Pancreas (tissue), 10 donors: ENCODE measurements at places on chromosomes 13 and 19. TPM values are rescaled to one million over a fixed set of nuclear protein-coding genes. Genes with fewer than 3 reads are reported as not detected.

GRCh38 chr19:32141840-32142511, 203.4 kb upstream of the ZNF507 start:
- H3K4me1 ChIP-seq = no peaks in the 10 kb centered on the region
- H3K4me3 ChIP-seq = no peak overlapping the region
- no peak overlapping the region for H3K27ac ChIP-seq
- no peaks in the 10 kb centered on the region for H3K27me3 ChIP-seq

- no peaks in the 10 kb centered on the region for H3K27me3 ChIP-seq
- H3K4me1 ChIP-seq = no peaks in the 10 kb centered on the region
Observed at GRCh38 chr13:32555613-32556012, 17.0 kb upstream of the N4BP2L2 start.

DNA sequence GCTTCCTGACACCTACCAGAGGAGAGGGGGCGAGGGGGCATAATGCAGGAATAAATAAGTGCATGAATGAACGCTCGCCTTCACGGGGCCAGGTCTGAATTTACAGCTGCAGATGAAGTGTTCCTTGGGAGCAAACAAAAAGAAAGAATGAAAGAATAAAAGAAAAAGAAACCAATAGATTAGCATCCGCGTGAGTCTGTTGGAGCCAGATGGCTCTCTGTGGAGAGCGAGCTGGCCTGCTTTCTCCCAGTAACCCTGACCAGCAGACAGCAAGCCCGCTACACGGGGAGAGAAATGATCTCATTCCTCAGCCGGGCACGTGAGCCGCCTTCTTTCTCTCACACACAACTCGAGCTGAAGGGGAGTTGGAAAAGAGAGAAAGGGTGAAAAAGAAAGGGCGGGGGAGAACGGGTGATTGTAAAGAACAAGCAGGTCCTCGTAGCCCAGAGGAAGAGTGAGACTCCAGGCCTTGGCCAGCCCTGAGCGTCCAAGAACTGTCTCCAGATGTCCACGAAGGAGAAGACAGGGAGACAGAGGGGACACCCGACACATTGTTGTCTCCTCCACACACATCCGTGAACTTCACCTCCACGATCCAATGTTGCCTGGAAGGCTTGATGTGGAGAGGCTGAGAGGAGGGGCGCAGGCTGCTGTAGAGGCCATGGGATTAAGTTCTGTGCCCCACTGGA, 81.4 kb downstream of the RNASEH2B start:
- no peak for DNase-seq
- no peaks in the 10 kb centered on the region for H3K27me3 ChIP-seq
- H3K36me3 ChIP-seq = no peaks in the 10 kb centered on the region
- no peaks in the 10 kb centered on the region for H3K4me1 ChIP-seq

- no peak overlapping the region for H3K27ac ChIP-seq
- no peaks in the 10 kb centered on the region for H3K27me3 ChIP-seq
- H3K4me1 ChIP-seq = no peaks in the 10 kb centered on the region
- DNase-seq = no peak
- no peak overlapping the region for H3K4me3 ChIP-seq
- no peaks in the 10 kb centered on the region for H3K36me3 ChIP-seq
Observed at GRCh38 chr19:16847430-16847829, 18.2 kb downstream of the SIN3B start.

- no peaks in the 10 kb centered on the region for H3K27me3 ChIP-seq
- no peaks in the 10 kb centered on the region for H3K36me3 ChIP-seq
- H3K4me1 ChIP-seq = peaks cover 5% of the 10 kb centered on the region
- no peak overlapping the region for H3K4me3 ChIP-seq
- H3K27ac ChIP-seq = no peak overlapping the region
Observed at GRCh38 chr13:22198641-22199217, 527.9 kb downstream of the FGF9 start.

GRCh38 chr13:27024074-27024461, 147.5 kb downstream of the USP12 start:
- DNase-seq = no peak
- H3K4me1 ChIP-seq = no peaks in the 10 kb centered on the region
- H3K27me3 ChIP-seq = no peaks in the 10 kb centered on the region
- no peak overlapping the region for H3K27ac ChIP-seq
- H3K36me3 ChIP-seq = no peaks in the 10 kb centered on the region

DNA sequence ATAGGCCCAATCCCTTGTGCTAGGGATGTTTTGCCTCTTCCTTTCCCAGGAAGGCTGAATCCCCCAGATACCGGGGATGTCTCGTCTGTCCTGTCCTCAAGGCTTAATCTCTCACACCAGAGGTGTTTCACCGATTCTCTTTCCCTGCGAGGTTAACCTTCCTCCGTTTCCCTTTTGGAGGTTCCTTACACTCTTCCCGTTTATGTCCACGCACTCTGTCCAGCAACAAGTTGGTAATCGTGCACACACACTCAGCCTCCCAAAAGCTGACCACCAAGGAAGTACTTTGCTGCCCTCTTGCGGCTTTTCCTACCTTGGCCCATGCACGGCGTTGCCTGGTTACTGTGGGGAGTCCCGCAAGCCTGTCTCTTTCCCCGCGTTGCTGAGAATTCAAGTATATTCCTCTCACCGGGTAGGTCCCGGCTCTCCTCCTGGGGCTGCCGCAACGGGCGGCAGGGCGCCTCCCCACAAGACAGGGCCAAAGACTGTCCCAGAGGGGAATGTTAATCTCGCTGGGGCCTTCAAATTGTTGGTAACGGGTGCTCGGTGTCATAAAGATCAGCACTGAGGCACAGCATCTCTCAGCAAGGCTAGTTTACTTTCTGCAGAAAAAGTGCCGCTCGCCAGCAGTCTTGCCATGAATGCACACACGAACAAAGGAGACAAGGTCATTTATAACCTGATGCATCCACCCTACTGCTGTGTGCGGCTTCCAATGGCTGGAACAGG, 36.7 kb upstream of the CD177 start:
- no peak overlapping the region for H3K27ac ChIP-seq
- no peak for DNase-seq
- H3K4me1 ChIP-seq = no peaks in the 10 kb centered on the region
- H3K36me3 ChIP-seq = no peaks in the 10 kb centered on the region
- no peaks in the 10 kb centered on the region for H3K27me3 ChIP-seq

DNA sequence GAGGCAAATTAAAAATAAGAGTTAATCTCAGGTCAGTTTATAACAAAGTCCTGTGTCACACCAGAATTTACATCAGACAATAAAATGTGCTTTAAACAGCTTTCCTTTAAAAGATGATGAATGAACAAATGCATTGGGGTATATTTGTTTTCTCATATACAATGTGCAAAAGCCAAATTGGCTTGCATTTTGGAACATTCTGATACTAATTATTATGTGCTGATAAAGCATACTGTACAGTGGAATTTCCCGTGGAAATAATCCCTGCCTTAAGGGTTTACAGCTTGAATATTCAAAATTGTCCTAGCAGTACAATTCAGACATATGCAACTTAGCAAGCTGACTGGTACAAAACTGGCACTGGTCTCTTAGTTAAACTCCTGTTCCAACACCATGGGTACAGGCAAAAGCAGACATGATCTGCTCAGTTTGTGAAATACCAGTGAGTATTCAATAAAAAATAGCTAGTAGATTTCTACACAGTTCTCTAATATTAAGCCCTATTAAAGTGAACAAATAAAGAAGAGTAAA, 373.4 kb downstream of the SLITRK1 start:
- H3K36me3 ChIP-seq = no peaks in the 10 kb centered on the region
- H3K27me3 ChIP-seq = no peaks in the 10 kb centered on the region
- no peak overlapping the region for H3K27ac ChIP-seq
- no peaks in the 10 kb centered on the region for H3K4me1 ChIP-seq
- DNase-seq = no peak

GRCh38 chr13:33034882-33035520, 18.8 kb downstream of the KL start:
- H3K4me1 ChIP-seq = no peaks in the 10 kb centered on the region
- no peaks in the 10 kb centered on the region for H3K27me3 ChIP-seq
- DNase-seq = no peak
- no peak overlapping the region for H3K27ac ChIP-seq

- H3K4me1 ChIP-seq = peaks cover 3% of the 10 kb centered on the region
- no peaks in the 10 kb centered on the region for H3K27me3 ChIP-seq
- no peak for DNase-seq
Observed at GRCh38 chr19:46426035-46426505, 2.7 kb downstream of the PNMA8C start.

- DNase-seq = no peak
- no peaks in the 10 kb centered on the region for H3K4me1 ChIP-seq
- no peak overlapping the region for H3K4me3 ChIP-seq
- no peaks in the 10 kb centered on the region for H3K36me3 ChIP-seq
Observed at GRCh38 chr19:55253842-55254624, 4.8 kb downstream of the PPP6R1 start.

DNA sequence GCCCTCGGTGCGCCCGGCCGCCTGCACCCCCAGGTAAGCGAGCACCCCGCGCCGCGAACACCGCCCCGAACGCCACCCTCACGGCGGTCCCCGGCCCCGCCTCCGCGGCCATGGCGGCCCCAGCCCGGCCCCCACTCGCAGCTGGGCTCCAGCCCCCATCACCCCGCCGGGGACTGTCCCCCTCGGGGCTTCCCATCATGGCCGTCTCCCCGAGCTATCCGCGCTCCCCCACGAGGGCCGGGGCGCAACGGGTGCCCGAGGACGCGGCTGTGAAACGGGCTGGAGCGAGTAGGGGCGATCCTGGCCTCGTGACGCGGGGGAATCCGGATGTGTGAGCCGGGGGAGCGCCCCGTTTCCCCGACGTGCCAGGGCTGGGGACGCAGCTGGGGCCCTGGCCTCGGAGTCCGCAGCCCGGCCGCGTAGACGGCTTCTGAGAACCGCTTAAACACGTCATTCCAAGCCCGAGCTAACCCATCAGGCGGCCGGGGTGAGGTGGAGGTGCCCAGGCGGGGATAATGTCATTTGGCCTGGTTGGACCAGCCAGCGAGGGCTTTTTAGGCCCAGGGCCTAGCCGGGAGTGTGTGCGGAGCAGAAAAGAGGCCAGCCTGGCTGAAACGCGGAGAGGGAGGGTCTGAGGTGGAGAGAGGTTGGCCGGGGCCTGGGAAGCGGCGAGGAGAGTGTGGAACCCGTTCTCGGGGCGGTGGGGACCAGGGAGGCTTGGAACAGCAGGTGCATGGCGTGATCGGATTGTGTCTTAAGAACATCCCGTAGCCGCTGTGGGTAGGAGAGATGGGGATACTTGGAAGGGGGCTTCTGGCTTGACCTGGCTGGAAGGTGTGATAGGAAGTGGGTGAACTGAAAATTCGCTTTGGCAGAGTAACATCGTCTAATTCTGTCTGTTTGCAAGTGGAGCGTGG, 550 bp downstream of the CERS4 start:
- no peaks in the 10 kb centered on the region for H3K27me3 ChIP-seq
- H3K4me1 ChIP-seq = peaks cover 38% of the 10 kb centered on the region
- DNase-seq = peak; percentile 42
- no peaks in the 10 kb centered on the region for H3K36me3 ChIP-seq

DNA sequence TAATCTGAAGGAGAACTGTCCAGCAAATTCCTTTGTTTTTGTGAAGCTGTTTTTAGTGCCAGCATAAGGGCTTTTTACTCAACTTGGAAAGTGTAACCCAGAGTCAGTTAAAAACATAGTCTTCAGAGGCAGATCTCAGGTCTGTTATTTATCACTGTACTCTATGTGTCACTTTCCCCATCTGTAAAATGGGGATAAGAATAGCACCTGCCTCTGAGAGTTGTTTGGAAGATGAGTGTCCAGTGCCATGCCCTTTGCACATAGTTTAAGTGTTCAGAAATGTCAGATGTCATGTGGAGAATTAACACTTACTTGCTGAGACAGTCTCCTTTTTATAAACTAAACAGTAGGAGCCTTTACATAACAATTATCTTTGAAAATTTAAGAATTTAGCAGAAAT, 27.9 kb downstream of the USPL1 start:
- no peak for DNase-seq
- H3K4me1 ChIP-seq = peaks cover 8% of the 10 kb centered on the region
- H3K27ac ChIP-seq = no peak overlapping the region
- H3K4me3 ChIP-seq = no peak overlapping the region
- peaks cover 37% of the 10 kb centered on the region for H3K36me3 ChIP-seq

DNA sequence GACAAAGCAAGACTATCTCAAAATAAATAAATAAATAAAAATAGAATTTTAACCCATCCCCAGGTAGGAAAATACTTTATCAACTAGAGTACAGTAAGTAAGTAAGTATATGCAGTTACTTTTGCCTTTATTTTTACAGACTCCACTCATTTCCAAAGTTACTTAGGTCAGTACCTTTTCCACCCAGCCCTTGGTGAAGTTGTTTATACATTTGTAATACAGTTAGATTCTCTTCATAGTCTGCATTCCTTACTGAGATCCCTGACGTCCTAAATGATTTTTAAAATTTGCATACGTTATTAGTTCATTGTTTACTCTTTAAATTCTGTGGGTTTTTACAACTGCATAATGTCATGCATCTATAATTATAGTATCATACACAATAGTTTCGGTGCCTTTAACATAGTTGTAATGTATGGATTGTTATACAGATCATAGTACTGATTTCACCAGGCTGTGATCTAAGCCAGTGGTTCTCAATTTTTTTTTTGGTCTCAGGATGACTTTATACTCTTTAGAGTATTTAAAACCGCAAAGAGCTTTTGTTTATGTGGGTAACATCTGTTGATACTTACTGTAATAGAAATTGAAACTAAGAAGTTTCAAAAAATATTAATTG, 10.4 kb downstream of the SETDB2 start:
- H3K27ac ChIP-seq = no peak overlapping the region
- peaks cover 12% of the 10 kb centered on the region for H3K4me1 ChIP-seq
- DNase-seq = no peak
- H3K4me3 ChIP-seq = no peak overlapping the region

DNA sequence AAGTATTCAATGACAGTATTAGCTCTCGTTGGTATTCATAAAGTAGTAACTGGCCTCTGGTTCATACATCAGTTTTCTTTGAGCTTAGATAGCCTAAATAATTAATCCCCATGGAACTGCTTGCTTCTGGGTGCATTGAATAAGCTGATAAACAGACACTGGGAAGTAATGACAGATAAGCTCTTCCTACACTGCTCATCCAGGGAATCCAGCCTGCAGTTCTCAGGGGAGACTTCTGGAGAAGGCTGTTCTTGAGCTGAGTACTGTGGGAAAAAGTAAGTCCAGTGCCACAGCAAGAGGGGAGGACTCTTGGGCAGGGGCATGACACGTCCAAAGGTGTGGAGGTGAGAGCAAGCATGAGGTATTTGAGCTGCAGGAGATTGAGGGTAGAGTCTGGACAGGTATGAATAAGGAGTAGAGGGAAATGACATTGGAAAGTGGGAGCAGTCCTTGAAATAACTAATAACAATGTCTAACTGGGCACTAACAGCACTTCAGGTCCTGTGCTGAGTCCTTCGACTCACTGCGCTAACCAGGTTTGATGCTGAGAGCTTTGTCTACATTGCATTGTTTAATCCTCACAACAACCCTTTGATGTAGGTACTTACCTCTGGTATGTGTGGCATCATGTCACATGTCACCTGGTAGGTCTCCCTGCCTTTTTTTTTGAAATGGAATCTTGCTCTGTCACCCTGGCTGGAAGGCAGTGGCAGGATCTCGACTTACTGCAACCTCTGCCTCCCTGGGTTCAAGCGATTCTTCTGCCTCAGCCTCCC, 7.2 kb downstream of the GARRE1 start:
- H3K36me3 ChIP-seq = no peaks in the 10 kb centered on the region
- DNase-seq = no peak
- H3K4me3 ChIP-seq = no peak overlapping the region
- no peaks in the 10 kb centered on the region for H3K27me3 ChIP-seq
- no peak overlapping the region for H3K27ac ChIP-seq

Gene HSD17B14
- 4.0 TPM for total RNA-seq

Gene MYADM
- total RNA-seq = 38.6 TPM

Gene NLRP12
- total RNA-seq = 0.13 TPM

Gene BRSK1
- 2.2 TPM for total RNA-seq

Gene MUC16
- 0.09 TPM for total RNA-seq

Gene VSTM2B
- not detected for total RNA-seq

Gene APBA3
- total RNA-seq = 10.4 TPM

Gene ZNF536
- total RNA-seq = 0.67 TPM

Gene NMRK2
- not detected for total RNA-seq
